SK-N-MC (cell line): ENCODE measurements at places on chromosomes 7 and 10.

GRCh38 chr7:79790656-79791262 is 337.3 kb upstream of the MAGI2 start:
- no peak for DNase-seq

DNA sequence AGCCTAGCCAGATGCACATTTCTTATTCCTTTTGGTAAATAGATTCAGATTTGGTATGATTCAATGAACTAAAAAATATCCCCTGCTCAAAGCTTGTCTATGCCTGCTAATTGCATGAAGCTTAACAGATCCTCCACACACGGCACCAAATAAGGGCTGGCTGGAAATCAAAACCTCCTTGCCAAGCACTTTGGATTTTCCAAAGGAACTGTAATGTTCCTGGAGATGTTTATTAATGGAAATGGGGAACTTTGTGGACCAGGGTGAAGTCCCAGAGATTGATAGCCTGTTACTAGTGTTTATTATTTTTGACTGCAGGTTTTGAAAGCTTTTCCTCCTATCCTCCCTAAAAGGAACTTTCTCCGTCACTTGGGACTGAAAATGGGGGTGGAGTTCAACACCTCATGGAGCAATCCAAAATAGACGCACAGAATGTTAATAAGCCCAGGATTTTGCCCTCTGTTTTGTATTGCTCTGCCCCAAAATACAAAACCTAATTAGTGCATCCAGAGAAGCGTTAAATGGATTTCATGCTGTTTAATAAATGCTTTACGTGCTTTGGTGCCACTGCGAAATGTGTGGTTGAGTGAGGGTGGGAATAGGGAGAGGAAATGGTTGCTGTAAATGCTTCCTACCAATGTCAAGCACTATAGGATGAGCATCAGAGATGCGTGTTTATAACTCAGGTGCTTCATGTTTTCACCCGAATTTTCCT is 1027.7 kb downstream of the LRMDA start:
- DNase-seq, result no peak

GRCh38 chr10:93267521-93267920 is 193.8 kb downstream of the CYP26A1 start:
- DNase-seq, result no peak

- DNase-seq, result no peak
These were observed 191.3 kb upstream of the KAT6B start for GRCh38 chr10:74634995-74635536.

DNA sequence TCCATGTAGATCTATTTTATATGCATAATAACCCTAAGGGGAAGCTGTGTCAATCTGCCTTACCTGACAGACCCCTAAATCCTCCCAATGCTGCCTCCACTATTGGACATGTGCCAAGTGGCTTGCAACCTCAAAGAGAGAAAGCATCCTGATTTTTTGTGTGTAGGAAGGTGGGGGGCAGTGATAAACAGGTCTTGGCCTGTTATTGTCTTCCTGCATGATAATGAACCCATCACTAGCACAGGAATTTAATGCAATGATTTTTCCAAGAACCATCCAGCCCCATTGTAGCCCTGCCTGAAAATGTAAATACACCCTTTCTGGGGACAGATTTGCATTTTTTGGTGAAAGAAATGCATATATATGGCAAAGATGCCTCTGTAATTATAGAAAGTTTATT is 850.2 kb downstream of the LRMDA start:
- no peak for DNase-seq

DNA sequence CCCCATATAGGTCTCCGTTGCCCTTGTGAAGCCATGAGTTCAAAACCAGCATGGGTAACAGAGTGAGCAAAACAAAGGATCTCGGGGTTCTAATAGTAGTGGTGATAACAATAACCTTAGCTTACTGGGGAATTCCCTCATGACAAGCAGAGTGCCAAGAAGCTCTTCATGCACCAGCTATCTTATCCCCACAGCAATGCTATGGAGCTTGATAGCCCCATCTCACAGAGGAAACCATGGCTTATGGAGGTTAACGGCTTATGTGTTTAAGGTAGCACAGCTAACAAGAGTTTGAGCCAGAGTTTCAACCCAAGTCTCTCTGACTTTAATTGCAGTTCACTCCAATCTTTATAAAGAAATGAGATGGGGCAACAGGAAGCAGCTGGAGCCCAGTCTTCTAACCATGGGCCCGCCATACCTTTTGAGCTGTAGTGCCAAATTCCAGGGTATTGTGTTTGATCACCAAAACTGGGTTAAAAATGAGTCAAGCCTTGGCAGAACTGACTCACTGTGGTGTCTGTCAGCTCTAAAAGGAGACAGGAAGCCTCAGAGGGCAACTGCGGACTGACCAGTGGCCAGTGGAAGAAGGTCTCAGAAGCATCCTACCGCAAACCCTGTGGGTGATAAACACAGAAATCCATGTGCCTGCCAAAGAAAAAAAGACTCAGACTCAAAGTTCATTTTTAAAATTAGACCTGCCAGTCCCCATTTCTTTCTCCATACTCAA is 16.5 kb upstream of the PLAU start:
- no peak for DNase-seq

GRCh38 chr7:35646289-35647023 is 48.5 kb downstream of the HERPUD2 start:
- peak; percentile 40 for DNase-seq

DNA sequence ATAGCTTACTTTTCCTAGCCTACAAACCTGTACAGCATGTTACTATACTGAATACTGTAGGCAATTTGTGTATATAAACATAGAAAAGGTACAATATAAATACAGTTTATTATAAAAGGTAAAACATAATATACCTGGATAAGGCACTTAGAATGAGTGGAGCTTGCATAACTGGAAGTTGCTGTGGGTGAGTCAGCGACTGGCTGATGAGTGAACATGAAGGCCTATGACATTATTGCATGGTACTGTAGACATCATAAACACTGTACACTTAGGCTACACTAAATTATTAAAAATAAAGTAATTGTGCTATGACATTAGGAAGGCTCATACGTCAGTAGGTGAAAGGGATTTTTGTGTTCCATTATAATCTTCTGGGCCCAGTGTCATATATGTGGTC is 228.8 kb downstream of the HDAC9 start:
- no peak for DNase-seq

DNA sequence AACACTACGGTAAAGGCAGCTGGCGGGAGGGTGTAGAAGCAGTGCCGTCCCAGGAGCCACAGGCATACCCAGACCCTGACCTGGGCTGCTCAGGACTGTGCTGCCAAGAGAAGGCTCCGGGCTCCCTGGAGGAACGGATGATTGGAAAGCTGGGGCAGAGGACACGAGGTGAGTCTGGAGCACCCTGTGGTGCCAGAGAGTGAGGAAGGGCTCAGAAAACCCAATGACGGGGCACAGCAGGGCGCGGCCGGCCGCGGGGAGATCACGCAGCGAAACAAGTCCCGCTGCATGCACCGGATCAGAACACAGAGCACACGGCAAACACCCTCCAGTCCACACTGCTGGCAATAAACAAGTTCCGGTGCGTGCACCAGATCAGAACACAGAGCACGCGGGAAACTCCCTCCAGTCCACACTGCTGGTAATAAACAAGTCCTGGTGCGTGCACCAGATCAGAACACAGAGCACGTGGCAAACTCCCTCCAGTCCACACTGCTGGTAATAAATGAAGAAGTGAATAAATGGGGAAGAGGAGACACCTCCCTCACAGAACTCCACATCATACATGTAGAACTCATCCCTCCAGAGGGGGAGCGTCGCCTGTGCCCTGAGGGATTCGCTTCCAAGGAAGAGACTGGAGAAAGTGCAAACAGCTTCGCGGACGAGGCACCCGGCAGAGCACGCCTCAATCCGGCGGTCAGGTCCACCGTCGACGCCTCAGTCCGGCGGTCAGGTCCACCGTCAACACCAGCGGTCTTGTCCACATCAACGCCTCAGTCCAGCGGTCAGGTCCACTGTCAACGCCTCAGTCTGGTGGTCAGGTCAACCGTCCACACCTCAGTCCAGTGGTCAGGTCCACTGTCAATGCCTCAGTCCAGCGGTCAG is 265.0 kb downstream of the MAD1L1 start:
- no peak for DNase-seq
